ENCODE measurements at places on chromosomes 5 and 9. TPM values are rescaled to one million over a fixed set of nuclear protein-coding genes. Genes with fewer than 3 reads are reported as not detected.

TBC1D2 gene
- 23.7 TPM for total RNA-seq

SLC6A3 gene
- 0.14 TPM for total RNA-seq

CTXN3 gene
- total RNA-seq, result not detected

GRCh38 chr5:28729067-28729466 lies 1690.7 kb upstream of the CDH9 start:
- no peaks in the 10 kb centered on the region for H3K4me1 ChIP-seq
- H3K36me3 ChIP-seq, result no peaks in the 10 kb centered on the region

GRCh38 chr5:861442-862366 lies 10.9 kb upstream of the ZDHHC11 start:
- peaks cover 24% of the 10 kb centered on the region for H3K36me3 ChIP-seq
- no peaks in the 10 kb centered on the region for H3K27me3 ChIP-seq
- H3K27ac ChIP-seq, result no peak overlapping the region
- H3K4me3 ChIP-seq, result no peak overlapping the region

DNA sequence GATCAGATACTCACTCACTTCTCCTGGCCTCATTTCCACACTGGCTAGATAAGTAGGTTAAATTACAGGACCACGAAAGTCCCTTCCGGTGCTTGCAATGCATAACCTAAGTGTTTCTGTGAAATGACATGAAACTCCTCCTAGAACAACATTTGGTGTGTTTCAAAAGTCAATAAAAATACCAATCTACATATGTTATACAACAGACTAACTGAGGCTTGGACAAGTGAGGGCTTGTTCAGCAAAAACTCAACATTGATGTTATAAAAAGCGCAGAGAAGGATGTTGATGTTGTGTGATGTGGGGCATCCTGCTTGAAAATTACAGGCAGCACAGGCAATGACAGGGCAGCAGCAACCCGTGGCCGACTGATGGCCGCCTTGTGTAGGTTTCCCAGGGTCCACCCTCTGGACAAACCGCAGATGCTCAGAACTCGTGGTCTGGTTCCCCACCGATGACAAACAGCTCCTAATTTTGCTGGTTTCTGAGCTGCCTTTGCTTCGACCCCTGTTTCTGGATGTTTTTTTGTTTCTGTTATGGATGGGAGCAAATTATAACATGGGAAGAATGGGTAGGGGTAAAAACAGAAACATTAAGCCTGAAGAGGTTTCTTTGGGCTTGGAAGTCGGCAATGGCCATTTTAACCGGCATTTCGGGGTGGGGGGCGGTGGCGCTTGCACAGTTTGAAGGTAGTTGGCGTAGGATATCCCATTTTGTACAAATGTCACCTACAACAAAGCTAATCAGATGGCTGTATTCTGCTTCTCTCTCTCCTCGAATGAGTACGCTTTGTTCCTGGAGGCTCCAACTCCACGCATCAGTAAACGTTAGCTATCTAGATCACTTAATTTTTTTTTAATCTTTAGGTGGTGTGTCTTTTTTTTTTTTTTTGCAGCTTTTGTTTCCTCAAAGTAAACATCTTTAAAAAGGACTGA lies 116.1 kb downstream of the PDZD2 start:
- no peaks in the 10 kb centered on the region for H3K36me3 ChIP-seq
- no peak overlapping the region for H3K27ac ChIP-seq
- DNase-seq, result no peak
- H3K4me3 ChIP-seq, result no peak overlapping the region

GRCh38 chr5:21663082-21663481 lies 1190.1 kb downstream of the CDH12 start:
- no peak overlapping the region for H3K27ac ChIP-seq
- H3K36me3 ChIP-seq, result no peaks in the 10 kb centered on the region
- no peak for DNase-seq
- no peaks in the 10 kb centered on the region for H3K4me1 ChIP-seq
- no peaks in the 10 kb centered on the region for H3K27me3 ChIP-seq

GRCh38 chr9:110874963-110875674 lies 163.2 kb downstream of the LPAR1 start:
- no peaks in the 10 kb centered on the region for H3K27me3 ChIP-seq
- H3K4me3 ChIP-seq, result no peak overlapping the region
- H3K4me1 ChIP-seq, result peaks cover 22% of the 10 kb centered on the region
- H3K27ac ChIP-seq, result no peak overlapping the region
- H3K36me3 ChIP-seq, result no peaks in the 10 kb centered on the region
